ENCODE measurements at places on chromosomes 7 and 10.
A peak's percentile ranks its signal among the peaks of the same experiment; 100 is the strongest.

GRCh38 chr7:112223310-112223709 is 16.8 kb downstream of the ZNF277 start:
- no peak for DNase-seq

DNA sequence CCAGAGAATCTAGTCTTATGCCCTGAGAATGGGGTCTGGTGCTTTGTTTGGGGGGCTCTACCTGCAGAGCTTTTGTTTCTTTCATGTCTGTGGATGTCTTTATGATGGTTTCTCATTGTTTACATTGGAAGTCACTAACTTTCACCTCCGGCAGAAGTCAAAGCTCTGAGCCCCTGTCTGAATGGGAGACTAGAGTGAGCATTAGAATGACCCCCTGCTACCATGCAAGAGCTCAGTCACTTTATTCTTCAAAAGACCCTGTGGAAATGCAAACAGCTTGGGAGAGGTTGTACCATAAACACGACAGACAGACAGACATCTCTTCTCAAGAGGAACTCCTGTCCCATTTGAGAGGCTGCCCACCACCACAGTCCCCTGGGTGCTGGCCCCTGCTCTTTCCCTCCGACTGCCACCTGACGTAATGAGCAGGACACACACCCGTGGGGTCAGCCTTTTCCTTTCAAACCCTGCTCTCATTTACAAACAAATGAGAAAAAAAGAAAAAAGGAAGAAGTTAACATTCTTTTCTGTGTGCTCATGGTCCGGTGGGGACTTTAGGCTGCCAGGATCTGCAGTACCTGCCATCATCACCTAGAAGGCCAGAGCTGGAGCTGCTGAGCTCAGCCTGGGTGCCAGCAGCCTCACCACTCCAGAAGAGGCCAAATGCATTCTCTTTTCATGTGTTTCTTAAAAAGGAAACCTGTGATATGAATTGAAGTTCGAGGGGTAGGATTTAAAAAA is 91.6 kb downstream of the FZD1 start:
- no peak for DNase-seq

DNA sequence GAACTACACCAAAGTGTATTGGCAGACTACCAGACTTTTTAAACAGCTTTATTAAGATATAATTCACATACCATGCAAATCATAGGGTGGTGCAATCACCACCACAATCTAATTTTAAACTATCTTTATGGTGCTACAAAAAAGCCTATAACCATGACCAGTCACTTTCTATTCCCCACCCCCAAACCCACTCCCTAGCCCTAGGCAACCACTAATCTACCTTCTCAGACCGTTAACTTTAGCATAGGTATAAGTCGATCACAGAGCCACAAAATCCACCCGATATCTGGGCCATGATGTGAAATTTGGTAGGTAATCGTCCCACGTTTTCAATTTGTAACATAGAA is 536 bp upstream of the POM121 start:
- DNase-seq = no peak

GRCh38 chr7:112575864-112576263 is 95.1 kb downstream of the LSMEM1 start:
- no peak for DNase-seq

DNA sequence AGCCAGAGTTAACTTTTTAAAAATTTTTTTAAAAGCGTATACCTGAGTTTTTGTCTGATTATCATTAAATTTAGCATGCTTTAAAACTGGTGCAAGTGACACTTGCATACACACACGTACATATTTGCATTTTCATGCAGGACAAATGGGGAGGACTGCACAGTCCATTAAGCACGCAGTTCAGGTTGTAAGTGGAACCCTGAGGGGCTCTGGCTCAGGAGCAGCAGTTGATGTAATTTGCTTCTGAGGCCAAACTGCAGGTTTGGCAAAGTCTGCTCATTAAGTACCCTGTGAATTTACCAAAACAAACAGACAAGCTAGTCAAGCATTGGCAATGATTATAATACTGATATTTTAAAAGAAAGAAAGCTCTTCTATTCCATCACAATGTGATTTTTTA is 215.8 kb upstream of the PFKP start:
- no peak for DNase-seq

- no peak for DNase-seq
Measured at GRCh38 chr10:14774797-14775196, at the start of gene FAM107B. Gene FAM107B, minus strand, starts transcription at chr10:14774897. Its CDS starts 234 bp downstream, at chr10:14774663.

GRCh38 chr10:44907556-44907955 is 3.6 kb upstream of the TMEM72 start:
- no peak for DNase-seq

DNA sequence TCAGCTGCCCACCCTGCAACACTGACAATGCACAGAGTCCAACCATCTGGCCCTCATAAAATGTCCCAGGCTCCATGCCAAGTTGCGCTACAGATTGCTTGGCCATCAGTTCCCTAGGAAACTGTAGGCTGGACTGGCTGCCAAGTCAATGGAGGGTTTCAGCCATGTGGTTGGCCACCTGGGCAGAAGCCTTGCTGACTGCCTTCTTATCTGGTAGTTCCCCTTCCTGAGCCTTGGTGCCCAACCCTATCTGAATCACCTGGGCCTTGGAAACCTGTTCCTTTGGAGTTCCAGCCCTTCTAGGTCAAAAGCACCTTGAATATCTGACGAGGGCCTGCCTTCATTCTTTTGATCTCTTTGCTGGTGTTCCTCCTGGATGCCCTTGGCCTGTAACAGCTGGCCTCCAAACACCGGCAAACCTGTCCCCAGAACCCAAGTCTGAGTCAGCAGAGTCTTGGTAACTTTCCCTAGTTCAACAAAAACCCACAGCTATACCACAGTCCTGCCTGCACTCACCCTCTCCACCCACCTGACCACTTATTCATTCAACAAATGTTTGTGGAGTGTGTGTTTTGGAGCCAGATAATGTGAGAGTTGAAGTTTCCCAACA is 37.4 kb upstream of the KDM7A start:
- no peak for DNase-seq

GRCh38 chr7:37986908-37987330 is 66.5 kb downstream of the EPDR1 start:
- DNase-seq = no peak

- no peak for DNase-seq
Measured at GRCh38 chr7:151940048-151940811, 16.0 kb upstream of the GALNTL5 start.

DNA sequence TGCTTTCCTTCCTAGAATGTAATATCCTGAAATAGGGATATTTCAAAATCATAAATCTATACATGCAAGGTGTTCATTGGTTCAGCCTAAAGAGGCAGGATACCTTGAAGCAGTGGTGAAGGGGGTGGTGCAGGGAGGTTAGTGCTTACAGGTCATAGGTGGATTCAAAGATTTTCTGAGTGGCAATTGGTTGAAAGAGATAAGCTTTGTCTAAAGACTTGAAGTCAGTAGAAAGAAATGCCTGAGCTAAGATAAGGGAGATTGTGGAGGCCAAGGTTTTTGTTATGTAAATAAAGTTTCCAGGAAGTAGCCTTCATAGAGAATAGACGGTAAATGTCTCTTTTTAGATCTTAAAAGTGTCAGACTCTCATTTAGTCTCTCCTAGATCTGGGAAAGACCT is 741.2 kb upstream of the ZWINT start:
- no peak for DNase-seq

GRCh38 chr10:103282961-103283360 is 6.0 kb downstream of the INA start:
- no peak for DNase-seq

- DNase-seq = peak; percentile 33
Measured at GRCh38 chr7:123624527-123625183, 23.0 kb downstream of the ASB15 start.

DNA sequence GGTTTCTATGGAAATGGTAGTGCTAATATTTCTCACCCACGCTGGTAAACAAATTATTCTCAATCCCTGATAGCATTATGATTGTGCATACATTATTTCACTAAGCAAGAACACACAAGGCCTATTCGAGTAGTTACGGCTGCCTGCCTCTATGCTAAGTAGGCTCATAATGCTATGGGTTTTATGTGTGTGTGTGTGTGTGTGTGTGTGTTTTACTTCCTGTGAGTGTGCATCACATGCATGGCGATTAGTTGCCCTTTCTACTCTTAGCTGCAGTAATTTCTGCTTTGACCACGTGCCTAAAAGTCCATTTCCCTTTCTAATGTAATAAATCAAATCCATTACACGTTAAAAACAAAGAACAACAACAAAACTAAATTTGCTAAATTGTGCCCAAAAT is 117.0 kb downstream of the CHCHD3 start:
- no peak for DNase-seq

GRCh38 chr7:41886262-41886900 is 183.5 kb upstream of the INHBA start:
- no peak for DNase-seq

DNA sequence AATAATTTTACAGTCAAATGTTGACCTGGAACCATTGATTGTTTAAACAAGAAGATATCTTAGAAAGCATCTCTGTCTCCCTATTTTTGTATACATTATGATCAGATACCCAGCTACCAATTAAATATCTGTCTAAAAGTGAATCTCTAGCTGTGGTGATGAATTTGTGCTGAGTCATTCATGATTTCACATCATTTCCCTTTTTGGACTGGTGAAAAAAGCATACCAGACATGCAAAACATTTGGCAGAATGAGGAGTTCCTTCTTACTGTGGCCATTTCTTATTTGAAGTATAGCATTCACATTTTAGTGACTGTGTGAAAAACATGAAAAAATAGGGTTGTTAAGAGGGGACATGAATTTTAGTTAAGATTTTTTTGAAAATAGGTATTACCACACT is 98.0 kb upstream of the GATA3 start:
- no peak for DNase-seq

GRCh38 chr10:13550802-13551201 is 22.0 kb upstream of the BEND7 start:
- no peak for DNase-seq

- DNase-seq = no peak
Measured at GRCh38 chr7:101690061-101690460, 61.0 kb upstream of the MYL10 start.

GRCh38 chr7:23887660-23888059 is 177.6 kb downstream of the STK31 start:
- DNase-seq = no peak

- no peak for DNase-seq
Measured at GRCh38 chr7:44867073-44867995, 18.0 kb downstream of the PURB start.

GRCh38 chr7:75814407-75814947 is 871 bp upstream of the CCL24 start:
- no peak for DNase-seq

DNA sequence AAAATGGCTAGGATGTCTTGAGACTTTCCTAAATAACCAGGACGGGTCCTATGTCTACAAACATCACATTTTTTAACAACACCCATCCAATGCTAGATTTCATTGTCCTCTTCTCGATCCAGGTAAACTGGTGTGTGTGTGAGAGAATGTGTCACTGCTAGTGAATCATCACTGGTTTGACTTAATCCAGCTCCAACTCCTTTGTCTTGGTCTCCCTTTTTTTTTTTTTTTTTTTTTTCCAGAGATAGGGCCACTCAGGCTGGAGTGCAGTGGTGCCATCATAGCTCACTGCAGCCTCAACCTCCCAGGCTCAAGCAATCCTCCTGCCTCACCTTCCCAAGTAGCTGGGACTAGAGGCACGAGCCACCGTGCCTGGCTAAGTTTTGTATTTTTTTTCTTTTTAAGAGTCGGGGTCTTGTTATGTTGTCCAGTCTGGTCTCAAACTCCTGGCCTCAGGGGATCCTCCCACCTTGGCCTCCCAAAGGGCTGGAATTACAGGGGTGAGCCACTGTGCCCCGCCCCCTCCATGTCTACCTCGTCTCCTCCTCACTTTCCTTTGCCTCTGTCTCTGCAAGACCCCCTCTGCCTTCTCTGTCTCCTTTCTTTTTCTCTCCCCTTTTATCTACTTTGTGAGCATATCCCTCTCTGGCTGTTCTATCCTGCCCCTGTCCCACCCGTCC is 2.2 kb upstream of the UFSP1 start:
- DNase-seq = no peak

DNA sequence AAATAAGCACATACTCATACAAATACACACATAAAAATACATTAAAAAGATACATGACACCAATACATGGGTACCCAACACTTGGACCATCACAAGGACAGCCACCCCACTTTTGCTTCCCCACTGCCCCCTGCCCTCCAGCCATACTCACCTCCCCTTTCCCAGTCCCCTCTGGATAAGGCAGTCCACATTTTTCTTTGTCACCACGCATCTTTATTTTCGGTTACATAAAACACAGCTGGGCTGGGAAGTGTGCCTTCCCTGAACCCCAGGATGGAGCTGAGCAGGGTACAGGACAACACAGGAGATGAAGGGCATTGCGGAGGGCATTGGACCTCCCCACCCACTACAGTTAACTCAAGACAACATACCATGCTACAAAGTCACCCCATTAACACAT is 1.1 kb upstream of the HOXA3 start:
- no peak for DNase-seq

- no peak for DNase-seq
Measured at GRCh38 chr10:131041031-131041430, 270.5 kb downstream of the TCERG1L start.

DNA sequence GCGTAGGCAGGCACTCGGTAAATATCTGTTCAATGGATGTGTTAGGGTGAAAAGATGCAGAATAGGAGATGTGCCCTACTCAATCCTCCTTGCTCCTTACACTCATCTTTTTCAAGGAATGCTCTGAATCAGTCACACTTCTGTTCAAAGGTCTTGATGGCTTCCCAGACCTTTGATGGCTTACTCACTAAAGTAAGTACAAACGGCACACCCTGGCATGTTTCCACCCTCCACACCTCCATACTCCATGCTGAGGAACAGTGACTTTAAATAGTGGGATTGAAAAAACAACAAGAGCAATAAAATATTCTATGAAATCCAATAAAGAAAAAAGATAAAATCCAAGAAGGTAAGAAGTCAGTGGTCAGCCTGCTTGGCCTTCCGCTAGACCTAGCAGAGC is 569.2 kb downstream of the SORCS1 start:
- no peak for DNase-seq

DNA sequence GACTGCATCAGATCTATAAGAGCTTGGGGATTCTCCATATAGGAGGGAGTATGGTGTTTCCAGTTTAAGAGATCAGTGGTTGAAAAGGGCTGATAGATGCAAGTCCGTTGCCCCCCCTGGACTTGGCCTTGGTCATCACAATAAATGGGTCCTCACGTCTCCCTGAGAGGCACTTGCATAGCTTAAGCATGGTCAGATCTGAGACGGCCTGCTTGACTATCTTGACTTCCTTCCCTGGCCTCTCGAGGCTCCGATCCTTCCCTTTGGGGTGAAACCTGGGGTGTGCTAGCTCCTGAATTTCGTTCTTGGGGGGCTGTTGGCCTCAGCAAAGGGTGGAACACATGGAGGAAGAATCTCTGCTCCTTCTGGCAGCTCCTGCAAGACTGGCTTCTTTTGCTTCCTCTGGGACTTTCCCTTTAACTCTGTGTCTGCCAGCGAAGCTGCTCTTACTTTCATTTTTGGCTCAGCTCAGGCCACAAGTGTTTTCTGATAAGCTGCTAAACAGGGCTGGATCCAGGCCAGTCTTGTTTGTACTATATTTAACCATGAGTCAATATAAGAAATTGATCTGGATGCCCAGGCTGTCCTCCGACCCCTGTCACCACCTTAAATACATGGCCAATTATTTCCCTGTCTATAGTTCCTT is 11.2 kb upstream of the ZNF485 start:
- DNase-seq = no peak

- DNase-seq = peak; percentile 74
Measured at GRCh38 chr10:122515588-122516231, 44.8 kb upstream of the DMBT1 start.

Measured in activated effector memory CD4-positive, alpha-beta T cell treated with Interleukin-2 at 50 U/mL for 16 hours (primary cell).